ENCODE measurements at places on chromosomes 11 and 22.

- peaks cover 6% of the 10 kb centered on the region for H3K36me3 ChIP-seq
- DNase-seq = no peak
- H3K4me1 ChIP-seq = no peaks in the 10 kb centered on the region
- no peaks in the 10 kb centered on the region for H3K27me3 ChIP-seq
- no peak overlapping the region for H3K27ac ChIP-seq
- no peak overlapping the region for H3K4me3 ChIP-seq
Measured at GRCh38 chr11:78100261-78100660, 20.6 kb upstream of the NDUFC2 start.

DNA sequence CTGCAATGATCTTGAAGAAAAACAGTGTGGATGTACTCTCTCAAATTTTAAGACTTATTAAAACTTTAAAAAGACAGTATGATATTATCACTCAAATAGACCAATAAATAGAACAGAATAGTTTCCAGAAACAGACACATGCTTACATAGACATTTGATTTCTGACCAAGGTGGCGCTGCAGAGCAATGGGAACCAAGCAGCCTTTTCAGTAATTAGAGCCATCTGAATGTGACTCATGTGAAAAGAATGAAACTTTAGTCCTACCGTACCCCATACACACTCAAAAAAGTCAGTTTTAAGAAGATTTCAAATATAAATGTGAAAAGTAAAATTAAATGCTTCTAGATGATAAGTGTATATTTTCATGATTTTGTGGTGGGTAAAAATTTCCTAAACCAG, 74.2 kb upstream of the MS4A8 start:
- DNase-seq = no peak
- H3K4me3 ChIP-seq = no peak overlapping the region
- no peaks in the 10 kb centered on the region for H3K36me3 ChIP-seq
- no peaks in the 10 kb centered on the region for H3K27me3 ChIP-seq

GRCh38 chr11:76365038-76365679, 15.8 kb downstream of the THAP12 start:
- no peaks in the 10 kb centered on the region for H3K36me3 ChIP-seq
- no peak overlapping the region for H3K27ac ChIP-seq
- no peak overlapping the region for H3K4me3 ChIP-seq
- H3K27me3 ChIP-seq = no peaks in the 10 kb centered on the region

DNA sequence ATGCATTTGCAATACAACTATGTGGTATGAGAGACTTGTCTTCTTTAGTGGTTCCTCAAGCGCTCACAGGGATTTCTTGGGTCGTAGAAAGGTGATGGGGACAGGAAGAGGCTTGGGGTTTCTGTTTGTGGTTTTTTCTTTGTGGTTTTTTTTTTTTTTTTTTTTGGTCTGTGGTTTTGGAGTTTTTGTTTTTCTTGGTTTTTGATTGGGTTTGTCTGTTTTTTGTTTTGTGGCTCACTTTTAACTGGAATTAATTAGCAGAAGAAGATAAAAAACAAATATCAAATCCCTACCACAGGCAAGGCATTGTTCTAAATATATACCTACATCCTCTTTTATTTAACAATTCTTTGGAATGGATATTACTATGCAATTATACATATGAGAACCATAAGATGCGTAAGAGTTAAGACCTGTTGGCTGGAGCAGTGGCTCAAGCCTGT, 5.5 kb downstream of the TTC28 start:
- H3K4me3 ChIP-seq = no peak overlapping the region
- peaks cover 30% of the 10 kb centered on the region for H3K27me3 ChIP-seq
- no peaks in the 10 kb centered on the region for H3K36me3 ChIP-seq
- H3K27ac ChIP-seq = no peak overlapping the region
